Pulmonary artery endothelial cell (primary cell): ENCODE measurements at places on chromosomes 3 and 15. TPM values are rescaled to one million over a fixed set of nuclear protein-coding genes. Genes with fewer than 3 reads are reported as not detected.
A peak's percentile ranks its signal among the peaks of the same experiment; 100 is the strongest.

Gene OR5K2
- not detected in 2 replicates for total RNA-seq

GRCh38 chr3:192332386-192333291 lies 394.7 kb downstream of the FGF12 start:
- DNase-seq = no peak

Gene PTH1R
- total RNA-seq = 0.35 and 0.40 TPM in 2 replicates

GRCh38 chr15:87910301-87910700 lies 346.2 kb downstream of the NTRK3 start:
- DNase-seq = no peak

GRCh38 chr3:30426293-30426993 lies 180.0 kb upstream of the TGFBR2 start:
- no peak for DNase-seq

- DNase-seq = no peak
Measured at GRCh38 chr3:48278884-48279559, 38.1 kb downstream of the ZNF589 start.

DNA sequence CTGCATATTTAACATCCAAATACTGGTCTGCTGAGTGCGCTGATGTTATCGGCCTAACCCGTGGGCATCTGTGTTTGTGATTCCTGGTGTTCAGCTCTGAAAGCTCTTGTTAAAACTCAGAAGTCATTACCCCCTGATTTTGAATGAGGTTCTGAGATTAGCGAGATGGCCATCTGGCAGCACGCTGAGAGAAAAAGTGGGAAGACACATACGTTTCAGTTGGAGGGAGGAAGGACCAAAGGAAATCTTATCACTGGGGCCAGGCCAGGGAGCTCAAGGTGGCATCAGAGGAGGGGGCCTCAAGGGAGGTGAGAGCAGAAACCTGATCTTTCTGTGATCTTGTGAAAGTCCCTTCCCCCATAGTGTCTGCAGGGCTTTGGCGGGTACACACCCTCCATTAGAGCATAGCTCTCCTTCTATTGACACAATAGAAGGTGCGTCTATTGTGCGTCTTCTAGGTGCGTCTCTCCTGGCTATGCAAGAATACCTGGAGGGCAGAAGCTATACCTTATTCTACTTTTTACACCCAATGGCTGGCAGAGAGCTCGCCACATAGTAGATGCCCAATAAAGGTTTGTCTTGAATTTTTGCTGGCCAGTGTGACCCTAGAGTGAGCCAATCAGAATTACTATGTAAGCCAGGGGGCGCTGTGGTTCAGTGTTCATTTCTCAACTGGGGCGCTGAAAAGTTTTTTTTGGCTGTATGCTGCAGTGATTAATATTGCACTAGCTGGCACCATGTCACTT lies 182.4 kb downstream of the SHQ1 start:
- peak; percentile 11 for DNase-seq

DNA sequence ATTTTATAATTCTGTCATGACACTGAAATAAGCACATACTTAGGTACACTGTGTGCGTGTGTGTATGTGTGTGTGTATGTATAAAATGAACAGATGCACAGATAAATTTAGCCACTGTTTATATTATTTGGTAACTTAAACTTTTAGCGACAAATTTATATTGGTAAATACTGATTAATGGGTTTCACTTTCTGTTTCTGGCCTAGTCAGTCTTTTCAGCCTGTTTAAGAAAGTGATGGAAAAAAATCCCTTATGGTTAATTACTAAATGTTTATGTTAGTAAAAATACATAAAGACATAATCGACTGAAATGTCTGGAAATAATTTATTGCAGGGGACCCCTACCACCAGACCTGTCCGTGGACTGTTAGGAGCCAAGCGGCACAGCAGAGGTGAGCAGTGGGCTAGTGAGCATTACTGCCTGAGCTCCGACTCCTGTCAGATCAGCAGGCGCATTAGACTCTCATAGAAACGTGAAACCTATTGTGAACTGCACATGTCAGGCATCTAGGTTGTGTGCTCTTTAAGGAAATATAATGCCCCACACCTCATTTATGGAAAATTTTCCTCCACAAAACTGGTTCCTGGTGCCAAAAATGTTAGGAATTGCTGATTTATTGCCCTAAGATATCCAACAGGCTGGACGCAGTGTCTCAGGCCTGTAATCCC lies 717.4 kb downstream of the SI start:
- DNase-seq = no peak

- no peak for DNase-seq
Measured at GRCh38 chr15:44319385-44319784, 30.9 kb downstream of the GOLM2 start.

GRCh38 chr3:183396662-183397391 lies 31.6 kb downstream of the MCF2L2 start:
- DNase-seq = no peak

Gene ATXN7
- 6.7 and 9.1 TPM in 2 replicates for total RNA-seq

GRCh38 chr3:107574650-107575049 lies 51.9 kb downstream of the BBX start:
- DNase-seq = no peak

DNA sequence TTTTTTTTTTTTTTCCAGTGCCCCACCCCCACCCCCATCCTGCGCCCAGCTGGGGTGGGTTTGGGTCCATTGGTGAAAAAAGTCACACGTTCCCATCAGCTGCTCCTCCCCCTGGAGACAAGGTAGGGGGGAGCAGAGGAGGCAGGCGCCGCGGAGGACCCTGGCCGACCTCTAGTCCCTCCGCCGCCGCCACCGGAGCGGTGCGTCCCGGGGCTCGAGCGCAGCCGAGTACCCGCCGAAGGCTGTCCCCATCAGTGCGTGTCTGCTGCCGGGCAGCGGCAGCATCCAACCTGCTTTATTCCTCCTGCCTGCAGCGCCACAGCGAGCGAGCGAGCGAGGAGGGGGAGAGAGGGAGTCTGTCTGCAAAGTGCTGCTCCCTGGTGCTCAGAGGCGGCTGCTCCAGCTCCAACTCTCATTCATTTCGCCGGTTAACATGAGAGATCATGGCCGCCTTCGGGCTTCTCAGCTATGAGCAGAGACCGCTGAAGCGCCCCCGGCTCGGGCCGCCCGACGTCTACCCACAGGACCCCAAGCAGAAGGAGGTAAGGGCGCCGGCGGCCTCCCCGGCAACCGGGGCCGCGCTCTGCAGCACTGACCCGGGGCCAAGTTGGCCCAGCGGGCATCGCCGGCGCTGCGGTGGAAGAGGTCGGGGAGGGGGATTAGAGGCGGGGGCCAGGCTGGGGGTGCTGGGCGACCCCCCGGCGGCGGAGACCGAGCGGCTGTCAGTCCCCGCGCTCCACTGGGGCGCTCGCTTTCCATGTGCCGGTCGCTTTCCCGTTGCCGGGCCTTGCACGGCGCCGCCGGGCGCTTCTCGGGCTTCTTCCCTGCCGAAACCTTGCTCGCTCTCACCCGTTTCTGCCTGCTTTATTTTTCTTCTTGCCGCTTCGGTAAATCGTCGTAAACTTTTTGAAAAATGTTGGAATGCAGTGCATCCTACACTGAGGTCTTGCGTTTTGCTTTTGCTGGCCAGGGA lies 1.3 kb downstream of the MED12L start:
- DNase-seq = peak; percentile 46

DNA sequence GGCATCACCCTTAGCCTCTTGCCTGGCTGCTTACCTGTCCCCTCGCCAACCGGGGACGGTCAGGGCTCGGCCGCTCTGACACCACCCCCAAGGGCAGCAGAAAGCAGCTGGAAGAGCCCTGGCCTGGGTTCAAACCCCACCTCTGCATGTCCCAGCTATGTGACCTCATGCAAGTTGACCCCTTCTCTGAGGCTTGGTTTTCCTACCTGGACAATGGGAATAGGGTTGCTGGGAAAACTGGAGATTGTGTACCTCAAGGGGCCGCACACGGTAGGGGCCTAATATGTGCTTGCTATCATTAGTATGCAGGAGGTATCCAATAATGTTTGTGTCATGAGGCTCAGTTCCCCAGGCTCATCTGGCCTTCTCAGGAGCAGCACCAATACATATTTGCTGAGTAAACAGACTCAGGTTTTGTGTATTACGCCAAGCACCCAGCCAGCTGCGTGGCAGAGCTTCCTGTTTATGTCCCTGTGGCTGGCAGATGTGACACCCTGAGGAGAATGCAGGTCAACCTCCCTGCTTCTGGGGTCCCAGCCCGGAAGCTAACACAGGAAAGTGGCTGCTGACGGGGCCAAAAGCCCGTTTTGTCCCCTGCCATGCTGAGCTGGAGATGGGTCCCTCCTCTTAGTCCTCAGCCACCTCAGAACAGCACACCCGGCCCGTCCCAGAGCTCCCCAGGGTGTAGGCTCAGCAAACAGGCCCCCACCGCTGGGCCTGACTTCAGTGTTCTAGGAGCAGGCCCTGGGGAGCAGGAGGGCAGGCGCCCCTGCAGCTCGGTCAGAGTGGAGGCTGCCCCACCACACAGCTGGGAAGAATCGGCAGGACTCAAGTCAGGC lies 29.7 kb downstream of the PLXND1 start:
- DNase-seq = no peak

Gene ITIH4
- 0.49 and 0.53 TPM in 2 replicates for total RNA-seq

Gene LSMEM2
- total RNA-seq = not detected in 2 replicates

DNA sequence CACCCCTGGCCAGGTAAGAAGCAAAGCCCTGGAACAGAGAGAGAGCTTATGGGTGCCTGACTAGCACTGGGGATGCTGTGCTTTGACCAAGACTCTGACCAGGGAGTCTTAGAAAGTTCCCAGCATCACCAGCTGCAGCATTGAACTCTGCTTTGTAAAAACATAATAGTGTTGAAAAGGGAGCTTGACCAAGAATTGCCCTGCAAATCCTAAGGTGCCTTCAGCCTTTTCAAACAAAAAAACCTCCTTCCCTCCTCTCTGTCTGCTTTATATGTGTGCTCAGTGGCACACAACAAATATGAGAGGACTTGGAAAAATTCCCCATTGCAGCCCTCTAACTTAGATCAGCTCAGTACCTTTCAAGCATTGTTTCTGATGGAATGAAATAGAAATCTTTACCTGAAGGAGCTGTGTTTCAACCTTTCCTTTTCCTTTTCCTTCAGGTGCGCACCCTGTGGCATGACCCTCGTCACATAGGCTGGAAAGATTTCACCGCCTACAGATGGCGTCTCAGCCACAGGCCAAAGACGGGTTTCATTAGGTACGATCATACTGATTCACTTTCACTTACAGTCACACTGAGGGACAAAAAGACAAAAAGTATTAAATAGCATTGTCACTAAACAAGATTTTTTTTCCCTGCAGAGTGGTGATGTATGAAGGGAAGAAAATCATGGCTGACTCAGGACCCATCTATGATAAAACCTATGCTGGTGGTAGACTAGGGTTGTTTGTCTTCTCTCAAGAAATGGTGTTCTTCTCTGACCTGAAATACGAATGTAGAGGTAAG lies 13.0 kb downstream of the THBS1 start:
- peak; percentile 15 for DNase-seq

GRCh38 chr15:67184208-67184925 lies 70.1 kb downstream of the AAGAB start:
- DNase-seq = no peak

- DNase-seq = no peak
Measured at GRCh38 chr3:31562525-31562924, 29.8 kb downstream of the STT3B start.

GRCh38 chr3:15797642-15798303 lies at the start of gene ANKRD28:
ANKRD28 (minus strand) TSS chr3:15797979; CDS start chr3:15796521, 1,458 bp downstream.
- peak; percentile 84 for DNase-seq

GRCh38 chr3:154786724-154787123 lies 293.4 kb upstream of the MME start:
- no peak for DNase-seq

DNA sequence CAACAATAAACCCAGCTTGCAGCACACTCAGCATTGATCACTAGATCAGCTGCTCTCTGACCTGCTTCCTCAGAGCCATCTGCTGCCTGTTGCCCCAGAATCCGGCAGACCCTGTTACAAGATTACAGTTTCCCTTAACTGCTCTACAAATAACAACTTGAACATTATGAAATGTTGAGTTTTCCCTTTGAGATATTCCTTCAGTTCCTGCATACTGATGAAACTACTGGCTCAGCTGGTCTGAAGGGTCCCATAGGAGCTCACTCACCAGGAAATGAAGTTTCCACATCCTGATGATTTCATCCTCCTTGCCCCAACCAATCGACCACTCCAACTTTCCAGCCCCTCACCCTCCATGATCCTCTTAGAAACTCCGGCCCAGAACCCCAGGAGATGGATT lies 281.9 kb downstream of the OCA2 start:
- no peak for DNase-seq

DNA sequence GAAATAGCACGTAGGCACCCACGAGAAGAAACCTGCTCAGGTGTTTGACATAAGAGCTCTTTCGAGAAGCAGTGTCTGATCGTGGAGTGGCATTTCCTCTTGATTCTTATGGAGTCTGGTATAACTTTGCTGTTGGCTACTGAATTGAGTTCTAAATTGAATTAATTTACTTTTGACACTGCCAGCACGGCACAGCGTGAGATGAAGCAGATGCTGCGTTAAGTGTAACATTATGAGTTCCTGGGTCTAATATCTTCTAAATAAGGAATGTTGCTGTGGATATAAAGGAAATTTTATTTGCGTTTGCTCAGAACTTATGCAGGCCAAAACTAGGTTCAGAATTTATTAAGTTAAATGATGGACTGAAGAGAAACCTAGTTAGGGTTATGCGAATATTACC lies 919.9 kb downstream of the TUSC7 start:
- DNase-seq = no peak

DNA sequence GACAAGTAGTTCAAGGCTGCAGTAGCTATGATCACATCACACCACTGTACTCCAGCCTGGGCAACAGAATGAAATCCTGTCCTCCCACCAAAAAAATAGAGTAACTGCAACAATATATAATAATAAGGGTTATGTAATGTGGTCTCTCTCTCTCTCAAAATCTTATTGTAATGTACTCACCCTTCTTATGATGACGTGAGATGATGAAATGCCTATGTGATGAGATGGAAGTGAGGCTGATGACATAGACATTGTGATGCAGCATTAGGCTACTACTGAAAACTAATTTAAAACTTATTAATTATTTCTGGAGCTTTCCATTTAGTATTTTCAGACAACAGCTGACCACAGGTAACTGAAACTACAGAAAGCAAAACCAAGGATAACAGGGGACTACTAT lies 27.4 kb downstream of the TASOR start:
- no peak for DNase-seq

Gene OR5H14
- total RNA-seq = not detected in 2 replicates

Gene SEMA5B
- not detected in 2 replicates for total RNA-seq

Gene SNTN
- total RNA-seq = not detected in 2 replicates

DNA sequence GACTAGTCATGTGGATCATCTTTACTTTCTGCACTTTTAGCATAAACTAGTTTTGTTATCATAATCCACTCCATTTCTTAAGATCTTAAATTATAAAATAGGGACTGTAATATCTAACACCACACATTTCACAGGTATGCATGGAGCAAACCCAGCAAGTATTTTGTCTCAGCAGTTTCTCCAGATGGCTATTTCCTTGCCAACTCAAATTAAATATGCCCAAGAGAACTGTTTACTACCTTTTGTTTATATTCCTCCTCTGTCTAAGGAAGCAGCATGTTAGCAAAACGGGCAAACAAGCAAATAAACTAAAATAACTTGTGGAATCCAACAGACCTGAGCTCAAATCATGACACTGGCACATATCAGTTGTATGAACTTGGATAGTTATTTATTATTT lies 379.8 kb downstream of the LSAMP start:
- no peak for DNase-seq

Gene CHST13
- not detected in 2 replicates for total RNA-seq

- no peak for DNase-seq
Measured at GRCh38 chr15:89506026-89506686, 9.8 kb upstream of the RHCG start.
